ENCODE measurements at places on chromosomes 13 and 19. TPM values are rescaled to one million over a fixed set of nuclear protein-coding genes. Genes with fewer than 3 reads are reported as not detected.
A peak's percentile ranks its signal among the peaks of the same experiment; 100 is the strongest.

- peak; percentile 47 for DNase-seq
These were observed 13.9 kb downstream of the LSM4 start for GRCh38 chr19:18308948-18309325.

DNA sequence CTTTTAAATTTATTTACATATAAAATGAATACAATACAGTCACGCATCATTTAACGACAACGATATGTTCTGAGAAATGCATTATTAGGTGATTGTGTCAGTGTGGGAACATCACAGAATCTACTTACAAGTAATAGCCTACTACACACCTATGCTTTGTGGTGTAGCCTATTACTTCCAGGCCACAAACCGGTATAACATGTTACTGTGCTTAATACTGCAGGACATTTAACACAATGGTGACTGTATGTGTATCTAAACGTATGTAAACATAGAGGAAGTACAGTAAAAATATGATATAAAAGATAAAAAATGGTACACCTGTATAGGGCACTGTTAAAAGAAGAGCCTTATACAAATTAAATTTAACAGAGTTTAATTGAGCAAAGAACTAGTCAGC is 62.4 kb upstream of the KLHL1 start:
- no peak for DNase-seq

- no peak for DNase-seq
These were observed 50.9 kb upstream of the TEX29 start for GRCh38 chr13:111269508-111269907.

DNA sequence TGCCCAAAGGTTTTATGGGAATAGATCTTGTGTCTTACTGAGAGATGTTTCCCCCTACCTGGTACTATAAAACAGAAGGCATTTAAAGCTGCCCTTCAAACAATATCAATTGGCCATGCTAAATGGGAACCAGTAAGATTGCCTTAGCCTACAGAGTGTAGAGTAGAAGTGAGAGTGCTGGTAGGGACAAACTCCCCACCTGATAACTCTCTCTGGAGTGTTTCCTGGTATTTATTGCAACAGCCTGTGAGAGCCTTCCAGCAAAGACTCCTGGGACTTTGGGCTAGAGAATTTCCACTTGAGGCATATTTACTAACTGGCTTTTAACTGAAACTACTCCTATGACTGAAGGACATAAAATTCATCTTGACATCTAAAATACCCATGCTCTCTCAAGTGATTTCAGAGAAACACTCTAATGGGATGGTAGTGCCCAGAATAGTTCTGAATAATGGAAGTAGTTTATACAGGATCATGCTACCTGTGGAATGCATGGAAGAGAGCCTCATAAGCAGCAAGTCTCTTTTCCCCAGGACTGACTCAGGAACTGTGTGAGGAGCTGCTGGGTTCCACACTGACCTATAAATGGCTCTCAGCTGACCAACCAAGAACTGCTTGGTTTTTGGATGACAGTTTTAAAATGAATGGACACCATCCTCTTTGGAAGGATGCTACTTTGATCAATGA is 132.7 kb upstream of the SLITRK5 start:
- DNase-seq = no peak

DNA sequence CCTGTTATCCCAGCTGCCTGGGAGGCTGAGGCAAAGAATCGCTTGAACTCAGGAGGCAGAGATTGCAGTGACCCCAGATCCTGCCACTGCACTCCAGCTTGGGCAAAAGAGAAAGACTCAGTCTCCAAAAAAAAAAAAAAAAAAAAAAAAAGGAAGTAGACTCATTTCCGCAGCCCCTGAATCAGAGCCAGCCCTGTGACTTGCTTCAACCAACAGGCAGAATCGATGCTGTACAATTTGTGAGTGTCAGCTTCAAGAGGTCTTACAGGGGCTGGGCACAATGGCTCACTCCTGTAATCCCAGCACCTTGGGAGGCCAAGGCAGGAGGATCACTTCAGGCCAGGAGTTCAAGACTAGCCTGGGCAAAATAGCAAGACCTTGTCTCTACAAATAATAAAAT is 12.8 kb downstream of the ANKRD27 start:
- DNase-seq = peak; percentile 38

DNA sequence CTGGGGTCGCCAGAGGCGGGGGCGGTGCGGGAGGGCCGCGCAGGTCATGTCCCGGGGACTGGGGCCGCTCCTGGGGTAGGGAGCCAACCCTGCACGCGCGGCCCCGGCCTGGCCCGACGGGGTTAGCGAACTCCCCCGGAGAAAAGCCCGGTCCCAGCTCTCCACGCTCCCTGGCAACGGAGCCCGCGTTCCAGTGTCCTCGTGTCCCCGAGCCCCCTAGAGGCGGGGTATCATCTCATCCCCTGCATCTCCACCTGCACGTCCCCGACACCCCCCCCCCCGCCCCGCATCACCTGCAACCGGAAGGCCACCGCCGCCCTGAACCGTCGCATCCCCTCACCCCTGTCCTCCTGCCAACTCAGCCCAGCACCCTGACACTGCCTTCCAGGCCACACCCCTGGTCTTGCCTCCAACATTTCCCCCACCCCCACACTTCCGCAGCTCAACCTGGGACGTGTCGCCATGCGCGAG is 2.7 kb downstream of the WDR88 start:
- peak; percentile 64 for DNase-seq

DNA sequence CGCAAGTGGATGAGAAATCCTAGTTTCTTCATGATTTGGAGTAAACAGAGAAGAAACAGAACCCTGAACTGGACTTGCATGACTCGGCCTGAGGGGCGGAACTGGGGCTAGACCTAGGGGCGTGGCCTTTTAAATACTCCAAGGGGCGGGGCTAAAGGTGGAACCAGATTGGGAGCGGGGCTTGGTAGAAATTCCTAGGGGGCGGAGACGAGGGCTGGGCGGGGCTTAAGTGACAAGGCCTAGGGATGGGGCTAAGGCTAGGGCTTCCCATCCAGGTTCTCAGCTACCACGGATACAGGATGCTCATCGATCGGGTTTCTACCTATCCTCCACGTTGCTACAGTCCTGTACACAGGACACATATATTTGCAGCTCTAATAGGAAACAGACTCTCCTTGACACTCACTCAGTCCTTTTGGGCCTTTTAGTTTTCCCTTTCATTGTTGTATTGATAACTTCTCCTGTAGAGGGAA is 372 bp upstream of the ZNF699 start:
- DNase-seq = peak; percentile 93

- DNase-seq = no peak
These were observed 369.7 kb downstream of the COG6 start for GRCh38 chr13:40024967-40025714.

GRCh38 chr19:5333581-5334365 is 6.8 kb downstream of the PTPRS start:
- peak; percentile 62 for DNase-seq

- DNase-seq = peak; percentile 73
These were observed 2.6 kb downstream of the POU2F2 start for GRCh38 chr19:42129399-42130253.

DNA sequence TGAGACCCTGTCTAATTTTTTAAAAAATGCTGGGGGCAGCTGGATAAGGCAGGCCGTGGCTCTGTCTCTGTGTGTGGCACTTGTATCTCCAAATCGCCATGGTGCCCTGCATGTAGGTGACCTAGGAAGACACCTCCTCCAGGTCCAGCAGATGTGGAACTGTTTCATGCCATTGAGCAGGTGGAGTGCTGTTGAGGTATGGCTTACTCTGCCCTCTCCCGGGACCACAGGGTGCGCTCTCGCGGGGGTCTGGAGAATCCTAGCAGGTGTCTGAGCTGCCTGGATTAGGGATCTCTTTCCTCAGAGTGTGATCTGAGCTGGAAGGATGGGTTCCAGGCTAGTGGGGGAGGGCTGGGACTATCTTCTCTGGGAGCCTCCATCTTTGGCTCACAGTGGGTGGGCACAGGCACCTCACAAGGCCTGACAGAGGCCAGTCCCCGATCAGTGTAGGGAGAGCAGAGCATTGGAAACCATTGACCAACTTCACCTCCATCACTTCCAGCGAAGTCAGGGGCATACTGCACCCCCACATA is 67.7 kb upstream of the TM9SF2 start:
- DNase-seq = no peak

GRCh38 chr13:110297011-110297410 is 9.9 kb downstream of the COL4A1 start:
- no peak for DNase-seq

DNA sequence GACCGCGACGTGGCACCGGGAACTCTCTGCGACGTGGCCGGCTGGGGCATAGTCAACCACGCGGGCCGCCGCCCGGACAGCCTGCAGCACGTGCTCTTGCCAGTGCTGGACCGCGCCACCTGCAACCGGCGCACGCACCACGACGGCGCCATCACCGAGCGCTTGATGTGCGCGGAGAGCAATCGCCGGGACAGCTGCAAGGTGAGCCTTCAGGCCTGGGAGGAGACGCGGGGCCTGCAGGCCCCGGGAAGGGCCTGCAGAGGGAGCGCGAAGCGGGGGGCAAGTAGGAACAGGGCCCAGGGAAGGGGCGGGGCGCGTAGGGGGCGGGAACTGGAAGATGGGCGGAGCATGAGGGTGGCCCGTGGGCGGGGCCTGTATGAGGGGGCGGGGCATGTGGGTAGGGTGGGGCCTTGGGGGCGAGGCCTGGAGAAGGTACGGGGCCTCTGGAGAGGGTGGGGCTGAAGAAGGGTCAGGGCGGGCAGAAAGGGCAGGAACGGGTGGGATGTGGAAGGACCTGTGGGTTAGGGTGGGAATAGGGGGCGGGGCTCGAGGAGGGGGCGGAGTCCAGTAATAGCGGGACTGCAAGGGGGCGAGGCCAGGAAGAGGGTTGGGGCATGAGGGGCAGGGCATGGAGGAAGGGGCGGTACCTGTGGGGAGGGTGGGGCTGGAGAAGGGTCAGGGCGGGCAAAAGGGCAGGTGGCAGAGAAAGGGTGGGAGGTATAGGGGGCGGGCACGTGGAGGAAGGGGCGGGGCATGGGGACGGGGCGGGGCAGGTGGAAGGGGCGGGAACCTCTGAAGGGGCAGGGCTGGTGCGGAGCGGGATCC is 2.5 kb downstream of the CFD start:
- peak; percentile 95 for DNase-seq

DNA sequence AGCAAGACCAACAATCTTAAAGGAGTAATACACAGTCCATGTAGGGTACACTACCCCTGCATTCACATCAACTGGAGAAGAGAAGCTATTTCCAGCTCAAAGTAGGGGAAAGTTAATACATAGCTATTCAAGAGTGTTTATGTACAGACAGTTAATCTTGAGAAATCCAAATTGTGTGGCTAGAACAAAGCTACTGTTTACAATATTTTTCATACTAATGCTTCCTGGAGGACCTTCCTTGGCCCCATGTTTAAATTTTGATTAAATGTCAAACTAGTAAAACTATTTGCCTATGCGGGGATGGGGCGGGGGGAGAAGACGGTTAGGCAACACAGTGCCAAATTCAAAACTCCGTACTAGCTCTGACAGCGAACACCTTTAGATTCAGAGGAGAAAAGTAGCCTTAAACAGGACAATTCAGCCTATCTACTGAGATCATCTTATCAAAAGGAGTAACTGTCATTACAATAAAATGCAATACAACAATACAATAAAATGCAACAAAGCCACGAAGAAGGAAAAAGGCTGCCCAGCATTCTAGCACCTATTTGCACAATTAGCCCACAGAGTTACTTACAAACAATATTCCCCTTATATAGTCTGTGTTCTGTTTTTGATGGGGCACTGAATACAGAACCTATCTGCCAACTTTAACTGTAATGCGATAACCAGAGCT is 29.1 kb downstream of the BRD4 start:
- DNase-seq = peak; percentile 54

DNA sequence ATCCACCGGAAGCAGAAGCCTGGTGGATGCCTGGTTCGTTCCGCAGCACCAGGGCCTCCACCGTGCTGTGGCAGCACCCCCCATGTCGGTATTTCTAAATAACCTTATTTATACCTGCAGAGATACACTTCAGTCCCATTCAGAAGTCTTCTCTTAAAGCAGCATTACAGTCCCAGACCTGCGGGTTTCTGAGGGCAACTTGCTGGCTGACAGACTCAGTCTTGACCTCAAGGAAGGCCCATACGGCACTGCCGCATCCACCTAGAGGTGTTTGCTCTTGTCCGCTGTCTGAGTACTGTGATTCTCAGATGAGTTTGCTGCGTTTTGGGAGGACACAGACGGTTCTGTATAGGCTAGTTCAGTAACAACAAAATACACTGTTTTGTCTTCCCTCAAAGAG is 16.9 kb upstream of the TEX29 start:
- DNase-seq = no peak

DNA sequence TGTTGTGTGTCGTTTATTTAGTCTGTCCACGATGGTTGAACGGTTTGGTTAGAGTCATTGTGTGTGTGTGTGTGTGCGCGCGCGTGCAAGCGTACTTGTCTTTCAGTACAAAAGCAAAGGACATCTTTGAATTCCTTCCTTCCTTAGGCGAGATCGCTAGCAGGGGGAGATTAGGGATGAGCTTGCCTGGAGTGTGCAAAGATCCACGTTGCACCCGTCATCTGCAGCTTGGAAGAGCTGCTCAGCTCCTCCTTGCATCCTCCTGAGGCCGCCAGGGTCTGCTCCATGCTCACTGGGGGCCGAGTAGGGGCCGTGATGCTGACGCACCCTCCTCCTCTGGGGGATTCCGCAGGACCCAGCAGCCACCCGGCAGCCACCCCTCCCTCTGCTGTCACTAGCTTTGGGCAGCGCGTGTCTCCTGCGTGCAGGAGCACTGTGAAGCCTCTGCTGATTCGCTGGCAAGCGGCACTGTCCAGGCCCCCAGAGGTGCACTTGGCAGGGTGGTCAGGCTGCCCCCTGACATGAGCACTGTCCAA is 137.3 kb downstream of the KDM4B start:
- DNase-seq = no peak

DNA sequence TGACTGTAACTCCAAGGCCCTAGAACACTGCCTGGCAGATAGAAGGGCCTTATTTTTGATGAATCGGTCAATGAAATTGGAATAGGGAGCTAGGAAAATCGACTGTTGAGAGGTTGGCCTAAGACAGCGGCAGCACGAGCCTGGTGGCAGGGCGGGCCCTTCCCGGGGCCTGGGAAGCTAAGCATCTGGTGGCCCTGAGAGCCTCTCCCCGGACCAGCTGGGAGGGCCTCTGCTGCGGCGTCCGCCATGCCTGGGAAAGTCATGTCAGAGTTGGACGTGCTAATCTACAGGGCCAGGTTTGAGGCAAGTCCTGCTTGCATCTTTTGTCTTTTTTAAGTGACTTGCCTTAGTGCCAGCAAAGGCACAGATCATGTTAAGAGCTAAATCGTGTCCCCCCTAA is 11.2 kb upstream of the GPR12 start:
- no peak for DNase-seq

- DNase-seq = no peak
These were observed 20.0 kb downstream of the KLF12 start for GRCh38 chr13:74114202-74114601.

Gene BRD4
- 25.7 TPM for total RNA-seq

Gene B9D2
- 5.6 TPM for total RNA-seq

Gene COQ8B
- 32.9 TPM for total RNA-seq

Gene RUBCNL
- total RNA-seq = 6.5 TPM

Gene B3GNT3
- total RNA-seq = not detected

Gene ATP4A
- total RNA-seq = not detected

Gene ELSPBP1
- total RNA-seq = not detected

Gene LGALS14
- not detected for total RNA-seq

Gene TMEM255B
- 2.9 TPM for total RNA-seq

Gene FFAR2
- total RNA-seq = not detected

Gene ZNF345
- total RNA-seq = 4.7 TPM
